Esophagus squamous epithelium (tissue), 5 donors: ENCODE measurements at places on chromosomes 6 and 20. TPM values are rescaled to one million over a fixed set of nuclear protein-coding genes. Genes with fewer than 3 reads are reported as not detected.

DNA sequence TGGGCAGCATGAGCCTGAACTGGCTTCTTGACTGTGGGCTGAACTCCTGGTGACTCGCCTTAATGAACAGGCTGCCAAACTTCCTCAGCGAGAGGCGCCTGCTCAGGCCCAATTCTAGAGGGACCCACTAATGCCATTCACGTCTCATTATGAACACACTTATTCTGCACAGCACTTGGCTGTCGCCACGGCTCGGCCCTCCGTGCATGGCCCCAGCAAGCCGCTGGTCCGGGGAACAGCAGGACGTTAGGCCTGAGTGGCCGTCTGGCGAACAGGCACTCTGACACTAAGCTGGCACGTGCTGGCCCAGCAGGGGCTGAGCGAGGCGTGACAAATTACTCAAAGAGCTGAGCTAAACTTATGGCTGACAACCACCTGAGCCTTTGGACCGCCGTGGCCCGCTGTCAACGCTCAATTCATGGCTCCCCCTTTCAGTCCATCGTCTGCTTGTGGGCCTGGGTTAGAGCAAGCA is 45.9 kb downstream of the INSM1 start:
- H3K27ac ChIP-seq, result no peak overlapping the region
- no peaks in the 10 kb centered on the region for H3K27me3 ChIP-seq
- no peak overlapping the region for H3K4me3 ChIP-seq
- no peak for DNase-seq
- H3K36me3 ChIP-seq, result peaks cover 10% of the 10 kb centered on the region

DNA sequence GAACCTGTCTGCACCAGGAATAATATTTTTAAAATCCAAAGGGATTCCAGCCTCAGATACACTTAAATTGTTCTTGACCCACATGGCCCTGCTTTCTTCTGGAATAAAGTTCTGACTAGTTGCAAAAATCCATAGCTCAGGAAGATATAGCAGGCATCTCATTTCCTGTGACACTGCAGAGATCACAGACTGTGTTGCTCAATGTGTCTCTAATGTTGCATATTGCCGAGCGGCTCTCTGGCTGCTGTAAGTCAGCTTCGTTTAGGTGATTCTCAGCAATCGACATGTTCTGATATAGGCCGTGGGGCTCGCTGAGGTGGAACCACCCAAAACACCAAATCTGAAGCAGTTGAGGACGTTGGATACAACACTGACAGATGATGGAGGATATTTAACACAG is 498.3 kb upstream of the AGPAT4 start:
- H3K27me3 ChIP-seq, result no peaks in the 10 kb centered on the region
- H3K4me3 ChIP-seq, result no peak overlapping the region
- H3K27ac ChIP-seq, result no peak overlapping the region
- no peaks in the 10 kb centered on the region for H3K4me1 ChIP-seq
- DNase-seq, result no peak
- H3K36me3 ChIP-seq, result no peaks in the 10 kb centered on the region

- no peak overlapping the region for H3K4me3 ChIP-seq
- H3K4me1 ChIP-seq, result no peaks in the 10 kb centered on the region
- no peak for DNase-seq
- no peak overlapping the region for H3K27ac ChIP-seq
- H3K36me3 ChIP-seq, result peaks cover 5% of the 10 kb centered on the region
Observed at GRCh38 chr6:73506246-73506645, 14.6 kb downstream of the EEF1A1 start.

GRCh38 chr20:53238121-53238660 is 266.0 kb downstream of the TSHZ2 start:
- DNase-seq, result no peak
- no peaks in the 10 kb centered on the region for H3K4me1 ChIP-seq
- H3K4me3 ChIP-seq, result no peak overlapping the region
- no peaks in the 10 kb centered on the region for H3K27me3 ChIP-seq
- H3K36me3 ChIP-seq, result no peaks in the 10 kb centered on the region

DNA sequence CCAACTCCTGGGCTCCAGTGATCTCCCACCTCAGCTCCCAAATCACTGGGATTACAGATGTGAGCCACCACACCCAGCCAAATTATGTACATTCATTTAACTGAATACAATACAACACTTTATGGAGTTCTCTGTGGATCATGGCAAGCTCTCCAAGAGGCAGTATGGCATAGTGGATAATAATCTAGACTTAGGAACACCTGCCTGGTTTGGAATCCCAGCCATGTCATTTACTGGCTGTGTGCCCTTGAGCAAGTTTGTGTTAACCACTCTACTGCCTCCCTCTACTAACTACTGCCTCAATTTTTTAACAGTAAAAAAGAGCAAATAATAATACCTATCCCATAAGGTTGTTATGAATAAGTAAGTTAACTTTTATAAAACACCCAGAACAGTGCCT is 1.9 kb upstream of the ETV7 start:
- no peak overlapping the region for H3K4me3 ChIP-seq
- DNase-seq, result no peak
- no peaks in the 10 kb centered on the region for H3K36me3 ChIP-seq
- H3K27ac ChIP-seq, result no peak overlapping the region
- H3K27me3 ChIP-seq, result no peaks in the 10 kb centered on the region

DNA sequence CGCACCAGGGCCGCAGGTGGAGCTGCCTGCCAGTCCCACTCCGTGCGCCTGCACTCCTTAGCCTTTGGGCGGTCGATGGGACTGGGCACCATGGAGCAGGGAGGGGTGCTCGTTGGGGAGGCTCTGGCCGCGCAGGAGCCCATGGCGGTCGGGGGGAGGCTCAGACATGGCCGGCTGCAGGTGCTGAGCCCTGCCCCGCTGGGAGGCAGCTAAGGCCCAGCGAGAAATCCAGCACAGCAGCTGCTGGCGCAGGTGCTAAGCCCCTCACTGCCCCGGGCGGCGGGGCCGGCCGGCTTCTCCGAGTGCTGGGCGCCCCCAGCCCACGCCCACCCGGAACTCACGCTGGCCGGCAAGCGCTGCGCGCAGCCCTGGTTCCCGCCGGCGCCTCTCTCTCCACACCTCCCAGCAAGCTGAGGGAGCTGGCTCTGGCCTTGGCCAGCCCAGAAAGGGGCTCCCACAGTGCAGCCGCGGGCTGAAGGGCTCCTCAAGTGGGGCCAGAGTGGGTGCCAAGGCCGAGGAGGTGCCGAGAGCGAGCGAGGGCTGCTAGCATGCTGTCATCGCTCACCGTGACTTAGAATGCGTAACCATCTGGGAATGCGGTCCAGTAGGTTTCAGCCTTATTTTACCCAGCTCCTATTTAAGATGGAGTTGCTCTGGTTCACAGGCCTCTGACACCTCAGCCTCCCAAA is 77.3 kb downstream of the C6orf52 start:
- peaks cover 14% of the 10 kb centered on the region for H3K4me1 ChIP-seq
- no peak overlapping the region for H3K4me3 ChIP-seq
- no peaks in the 10 kb centered on the region for H3K27me3 ChIP-seq
- no peak for DNase-seq
- H3K27ac ChIP-seq, result no peak overlapping the region
- H3K36me3 ChIP-seq, result no peaks in the 10 kb centered on the region

- H3K4me1 ChIP-seq, result no peaks in the 10 kb centered on the region
- H3K4me3 ChIP-seq, result no peak overlapping the region
- no peak for DNase-seq
- H3K27me3 ChIP-seq, result no peaks in the 10 kb centered on the region
- no peak overlapping the region for H3K27ac ChIP-seq
Observed at GRCh38 chr6:153086225-153086990, 44.7 kb downstream of the RGS17 start.

DNA sequence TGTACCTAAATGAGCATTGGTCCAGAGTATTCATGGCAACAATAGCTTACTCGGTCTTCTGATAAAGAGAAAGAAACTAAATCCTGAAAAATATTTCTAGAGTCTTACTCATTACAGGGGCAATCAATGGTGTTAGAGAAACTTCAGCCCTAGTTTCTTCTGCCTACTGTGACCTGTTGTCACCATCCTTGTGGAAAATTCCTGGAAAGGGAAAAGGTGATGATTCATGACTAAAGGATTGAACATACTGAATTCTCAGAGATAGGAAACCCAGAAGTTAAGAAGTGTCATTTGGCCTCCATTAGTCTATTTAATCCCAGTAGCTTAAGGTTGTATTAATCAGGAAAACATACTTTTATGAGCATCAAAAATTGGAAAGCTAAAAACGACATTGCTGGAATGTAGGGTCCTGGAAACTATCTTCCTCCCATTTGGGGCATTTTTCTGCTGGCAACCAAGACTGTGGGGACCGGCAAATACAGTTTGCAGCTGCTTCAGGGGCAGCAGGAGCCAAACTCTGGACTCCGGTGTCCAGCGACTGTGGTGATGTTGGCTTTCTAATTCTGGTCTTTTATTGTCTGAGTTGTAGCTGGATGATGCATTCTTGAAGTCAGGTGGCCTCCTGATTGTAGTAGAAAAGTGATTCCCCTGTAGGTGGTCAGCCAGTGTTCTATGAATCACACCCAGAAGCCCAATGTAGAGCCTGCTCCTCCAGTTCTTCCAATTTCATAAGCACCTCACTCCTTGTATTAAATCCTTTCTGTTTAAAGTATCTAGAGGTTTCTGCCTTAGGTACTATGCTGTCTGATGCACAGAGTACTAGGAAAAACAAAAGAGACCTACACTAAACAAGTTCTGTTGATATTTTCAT is 67.6 kb downstream of the LCA5 start:
- H3K27ac ChIP-seq, result no peak overlapping the region
- no peaks in the 10 kb centered on the region for H3K4me1 ChIP-seq

DNA sequence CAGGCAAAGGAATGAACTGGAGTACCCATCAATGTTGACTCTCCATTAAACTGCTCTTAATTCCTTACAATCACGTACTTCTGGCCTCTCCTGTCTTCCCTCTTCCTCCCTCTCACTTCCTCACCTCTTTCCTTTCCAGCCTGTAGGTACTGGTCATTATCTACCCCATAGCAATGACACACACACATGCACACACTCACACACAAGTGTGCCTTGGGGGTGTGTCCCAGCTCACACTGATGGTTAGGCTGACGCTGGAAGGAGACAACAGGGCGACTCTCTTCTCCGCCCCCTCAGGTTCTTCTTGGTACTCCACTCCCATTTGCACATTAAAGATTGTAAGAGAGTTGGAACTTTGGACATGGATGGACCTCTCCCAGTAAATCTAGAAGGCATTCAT is 14.0 kb upstream of the SERPINB9 start:
- H3K27ac ChIP-seq, result no peak overlapping the region
- H3K4me3 ChIP-seq, result no peak overlapping the region
- H3K27me3 ChIP-seq, result no peaks in the 10 kb centered on the region

GRCh38 chr6:136566851-136567250 is 16.6 kb upstream of the MAP7 start:
- H3K4me1 ChIP-seq, result peaks cover 19% of the 10 kb centered on the region
- H3K27ac ChIP-seq, result no peak overlapping the region
- H3K4me3 ChIP-seq, result no peak overlapping the region
- no peaks in the 10 kb centered on the region for H3K36me3 ChIP-seq
- no peaks in the 10 kb centered on the region for H3K27me3 ChIP-seq

- H3K4me1 ChIP-seq, result no peaks in the 10 kb centered on the region
- DNase-seq, result no peak
- H3K4me3 ChIP-seq, result no peak overlapping the region
- H3K36me3 ChIP-seq, result no peaks in the 10 kb centered on the region
Observed at GRCh38 chr6:146041282-146041681, 12.4 kb downstream of the GRM1 start.

DNA sequence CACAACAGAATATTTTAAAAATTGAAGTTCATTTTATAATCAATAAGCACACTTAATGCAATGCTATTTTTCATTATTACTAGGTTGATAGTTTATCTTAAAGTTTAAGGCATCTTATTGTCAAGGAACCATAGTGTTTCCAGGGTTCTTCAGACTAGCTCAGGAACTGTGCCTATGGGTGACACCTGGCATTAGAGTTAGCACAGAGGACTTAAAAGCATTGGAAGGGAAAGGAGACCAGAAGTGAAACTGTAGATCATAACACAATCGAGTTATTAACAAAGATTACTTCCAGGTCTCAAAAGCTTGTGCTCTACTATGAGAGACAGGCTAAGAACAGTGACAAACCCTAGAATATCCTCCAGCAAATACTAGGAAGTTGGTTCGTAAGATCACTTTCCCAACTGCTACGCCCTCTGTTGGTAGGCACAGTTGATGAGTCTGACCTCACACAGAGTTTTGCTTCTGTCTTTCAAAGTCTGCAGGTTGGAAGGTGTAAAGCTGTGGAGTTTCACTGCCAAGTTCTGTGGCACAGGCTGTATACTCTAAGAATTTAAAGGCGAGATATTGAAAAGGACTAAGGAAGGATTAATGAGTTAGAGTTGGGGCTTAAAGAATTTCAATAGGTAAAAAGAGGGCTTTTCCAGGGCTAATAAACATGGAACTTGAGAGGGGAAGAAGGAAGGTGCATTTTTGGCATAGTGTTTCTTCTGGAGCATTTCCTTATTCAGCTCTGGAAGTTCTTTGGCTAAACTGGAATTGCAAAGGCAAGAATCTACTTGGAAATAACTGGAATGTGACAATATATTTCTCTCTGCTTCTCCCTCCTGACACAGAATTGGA is 531.3 kb upstream of the JAG1 start:
- H3K4me3 ChIP-seq, result no peak overlapping the region
- H3K36me3 ChIP-seq, result no peaks in the 10 kb centered on the region
- no peaks in the 10 kb centered on the region for H3K27me3 ChIP-seq

GRCh38 chr6:31466466-31466865 is 31.5 kb upstream of the MICB start:
- H3K4me3 ChIP-seq, result no peak overlapping the region
- H3K36me3 ChIP-seq, result no peaks in the 10 kb centered on the region
- H3K27me3 ChIP-seq, result no peaks in the 10 kb centered on the region
- peaks cover 20% of the 10 kb centered on the region for H3K4me1 ChIP-seq
- DNase-seq, result no peak

DNA sequence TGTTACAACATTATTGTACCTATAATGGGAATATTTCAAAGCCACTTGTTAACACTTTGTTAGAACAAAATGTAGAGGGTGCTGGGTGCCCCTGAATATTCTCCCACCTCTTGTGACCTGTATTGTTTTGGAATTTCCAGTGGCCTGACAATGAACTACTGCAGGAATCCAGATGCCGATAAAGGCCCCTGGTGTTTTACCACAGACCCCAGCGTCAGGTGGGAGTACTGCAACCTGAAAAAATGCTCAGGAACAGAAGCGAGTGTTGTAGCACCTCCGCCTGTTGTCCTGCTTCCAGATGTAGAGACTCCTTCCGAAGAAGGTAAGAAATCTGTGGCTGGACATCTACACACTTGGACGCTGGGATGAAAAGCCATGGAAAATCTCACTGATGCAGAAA is 28.9 kb downstream of the PLG start:
- H3K4me1 ChIP-seq, result no peaks in the 10 kb centered on the region
- H3K27ac ChIP-seq, result no peak overlapping the region
- H3K36me3 ChIP-seq, result no peaks in the 10 kb centered on the region
- H3K4me3 ChIP-seq, result no peak overlapping the region
- no peaks in the 10 kb centered on the region for H3K27me3 ChIP-seq

The CCN6 gene
- 0.38 TPM for total RNA-seq

The CBLN4 gene
- total RNA-seq, result not detected

The BTN1A1 gene
- not detected for total RNA-seq

The POLH gene
- total RNA-seq, result 14.6 TPM

The MAP1LC3A gene
- total RNA-seq, result 7.5 TPM
